Left hindlimb (tissue), 1 donor: ENCODE measurements at places on chromosomes 16 and 17.

- no peak for DNase-seq
Measured at GRCh38 chr17:78840530-78840779, 159 bp downstream of the USP36 start.

- no peak for DNase-seq
Measured at GRCh38 chr16:49049191-49049590, 232.4 kb downstream of the CBLN1 start.

- DNase-seq, result no peak
Measured at GRCh38 chr16:50901062-50901461, 159.2 kb downstream of the CYLD start.

DNA sequence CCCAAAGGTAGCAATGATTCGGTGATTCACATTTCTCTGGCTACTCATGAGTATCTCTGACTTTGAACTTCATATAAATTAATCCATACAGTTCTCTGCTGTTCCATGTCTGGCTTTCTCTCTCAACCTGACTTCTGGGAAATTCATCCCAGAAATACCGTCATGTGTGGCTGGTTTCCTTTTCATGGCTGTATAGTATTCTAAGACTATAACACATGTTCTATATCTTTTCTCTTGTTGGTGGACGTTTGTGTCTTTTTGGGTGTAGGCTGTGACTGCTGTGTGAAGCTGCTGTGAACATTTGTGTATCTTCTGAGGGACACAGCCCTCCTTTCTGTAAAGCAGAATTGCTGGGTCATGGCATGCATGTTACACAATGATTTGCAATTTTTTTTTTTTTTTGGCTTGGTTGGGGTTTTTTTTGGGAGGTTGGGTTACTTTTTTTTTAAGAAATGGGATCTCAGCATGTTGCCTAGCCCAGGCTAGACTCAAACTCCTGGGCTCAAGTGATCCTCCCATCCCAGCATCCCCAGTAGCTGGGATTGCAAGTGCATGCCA, 6.3 kb downstream of the TTYH2 start:
- no peak for DNase-seq

DNA sequence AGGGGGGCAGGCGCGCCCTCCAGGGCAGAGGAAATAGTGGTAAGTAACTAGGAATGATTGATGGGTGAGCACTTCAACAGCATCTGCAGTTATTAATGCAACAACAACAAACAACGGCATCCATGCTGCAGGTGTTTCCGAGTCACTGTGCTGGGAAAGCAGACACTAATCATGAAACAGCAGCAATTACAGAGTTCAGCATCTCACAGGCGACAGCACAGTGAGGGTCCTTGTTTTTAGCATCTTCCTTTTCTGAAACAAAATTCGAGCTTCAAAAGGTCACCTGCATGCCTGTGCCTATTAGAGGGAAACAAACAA, 191.9 kb downstream of the SLC39A11 start:
- no peak for DNase-seq

DNA sequence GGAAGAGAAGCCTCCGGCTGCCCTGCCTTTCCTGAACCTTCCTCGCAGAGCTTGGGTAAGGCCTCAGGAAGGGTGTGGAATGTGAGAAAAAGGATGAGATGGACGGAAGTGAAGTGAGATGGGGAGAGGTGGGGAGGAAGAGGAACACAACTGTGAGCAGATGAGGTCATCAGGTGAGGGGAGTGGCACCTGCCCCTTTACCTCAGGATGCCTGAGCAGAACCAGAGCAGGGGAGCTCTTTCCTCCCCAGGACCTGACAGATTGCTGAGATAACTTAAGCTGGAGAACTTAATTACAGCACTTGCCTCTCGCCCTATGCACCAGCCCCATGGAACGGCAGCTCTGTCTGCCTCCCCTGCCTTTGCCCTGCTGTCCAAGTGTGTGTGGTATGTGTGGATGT, 29.8 kb downstream of the TMEM132E start:
- no peak for DNase-seq

GRCh38 chr17:60134396-60135150, 15.2 kb upstream of the CA4 start:
- peak; percentile 23 for DNase-seq

DNA sequence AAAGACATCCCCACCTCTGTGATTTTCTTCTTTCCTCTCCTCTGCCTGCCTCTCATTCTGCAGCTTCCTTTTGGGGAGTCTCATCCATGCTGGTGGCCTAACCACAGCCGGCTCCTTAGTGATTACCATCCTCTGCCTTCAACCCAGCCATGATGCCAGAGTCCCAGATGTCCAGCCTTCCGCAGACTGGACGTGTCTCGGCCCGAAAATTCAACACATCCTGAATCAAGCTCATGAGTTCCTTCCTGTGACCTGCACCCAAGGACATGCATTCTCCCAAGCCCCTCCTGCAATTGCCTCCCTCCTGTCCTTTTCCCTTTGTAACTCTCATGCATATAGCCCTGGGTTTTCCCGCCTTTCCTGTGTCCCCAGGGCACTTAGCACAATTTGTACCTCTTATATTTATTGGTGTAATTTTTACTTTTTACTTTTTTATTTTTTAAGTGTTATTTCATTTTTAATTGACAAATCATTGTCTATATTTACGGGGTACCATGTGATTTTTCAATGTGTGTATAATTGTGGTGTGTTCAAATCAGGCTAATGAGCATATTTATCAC, 1.2 kb upstream of the SLC13A5 start:
- no peak for DNase-seq

DNA sequence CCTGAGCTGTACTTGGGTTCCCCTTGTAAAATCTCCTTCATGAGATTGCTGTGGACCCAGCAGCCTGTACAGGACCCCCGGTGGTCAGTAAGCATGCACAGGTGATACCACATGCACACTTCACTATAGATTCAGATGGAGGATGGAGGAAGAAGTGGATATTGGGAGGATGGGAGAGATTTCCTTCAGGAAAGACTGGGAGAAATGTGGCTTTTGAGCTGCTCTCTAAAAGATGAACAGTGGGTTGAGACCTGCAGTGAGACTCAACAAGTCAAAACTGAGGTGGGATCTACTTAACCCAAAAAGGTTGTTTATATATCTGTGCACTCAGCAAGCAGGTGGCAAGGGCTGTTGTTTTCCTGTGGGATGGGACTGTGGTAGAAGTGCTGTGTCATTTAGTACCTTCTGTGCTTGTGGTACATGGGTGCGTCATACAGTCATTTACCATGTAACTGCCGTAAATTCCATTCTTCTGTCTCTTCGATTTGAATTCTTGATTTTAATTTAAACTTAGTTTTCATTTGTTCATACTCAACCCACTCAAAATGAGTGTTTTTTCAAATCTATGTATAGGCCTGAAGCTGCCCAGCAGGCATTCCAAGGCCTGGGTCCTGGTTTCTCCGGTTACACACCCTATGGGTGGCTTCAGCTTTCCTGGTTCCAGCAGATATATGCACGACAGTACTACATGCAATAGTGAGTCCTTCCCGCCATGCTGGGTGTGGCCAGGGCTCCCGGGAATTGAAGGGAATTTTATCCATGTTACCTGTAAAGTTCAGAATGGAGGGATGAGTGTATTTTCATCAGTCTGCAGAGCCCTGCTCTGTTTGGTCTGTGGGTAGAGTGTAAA, 6.9 kb downstream of the HERPUD1 start:
- no peak for DNase-seq

DNA sequence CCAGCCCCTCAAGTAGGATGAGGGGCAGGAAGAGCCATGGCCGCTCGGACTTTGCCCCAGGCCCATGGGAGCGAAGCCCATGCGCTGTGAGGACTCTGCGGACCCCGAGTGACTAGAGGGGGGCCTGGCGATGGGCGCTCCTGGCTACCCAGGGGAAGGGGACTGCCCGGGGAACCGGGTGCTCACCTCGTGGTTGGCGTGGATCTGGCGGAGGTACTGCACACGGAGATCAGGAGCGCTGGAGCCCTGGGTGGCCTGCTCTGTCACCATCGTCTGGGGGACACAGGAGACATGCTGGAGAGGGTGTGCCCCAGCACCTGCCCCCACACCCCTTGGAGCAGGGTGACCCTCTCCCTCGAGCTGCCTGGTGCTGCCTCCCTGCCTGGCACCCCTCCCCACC, 11.0 kb downstream of the FAAP100 start:
- no peak for DNase-seq

DNA sequence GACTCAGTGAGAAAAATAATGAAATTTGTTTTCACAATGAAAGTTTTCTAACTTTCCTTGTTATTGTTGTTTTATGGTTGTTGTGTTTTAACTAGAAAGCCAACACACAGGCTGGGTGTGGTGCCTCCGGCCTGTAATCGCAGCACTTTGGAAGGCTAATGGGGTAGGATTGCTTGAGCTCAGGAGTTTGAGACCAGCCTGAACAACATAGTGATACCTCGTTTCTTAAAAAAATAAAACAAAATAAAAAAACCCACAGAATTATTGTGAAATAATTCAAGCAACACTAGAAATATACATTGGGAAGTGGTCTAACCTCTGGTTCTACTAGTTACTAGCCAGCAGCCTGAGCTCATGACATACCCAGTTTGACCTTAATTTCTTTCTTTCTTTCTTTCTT, 630 bp downstream of the MILR1 start:
- no peak for DNase-seq

- peak; percentile 57 for DNase-seq
Measured at GRCh38 chr16:86498671-86499439, 11.5 kb upstream of the FOXF1 start.

DNA sequence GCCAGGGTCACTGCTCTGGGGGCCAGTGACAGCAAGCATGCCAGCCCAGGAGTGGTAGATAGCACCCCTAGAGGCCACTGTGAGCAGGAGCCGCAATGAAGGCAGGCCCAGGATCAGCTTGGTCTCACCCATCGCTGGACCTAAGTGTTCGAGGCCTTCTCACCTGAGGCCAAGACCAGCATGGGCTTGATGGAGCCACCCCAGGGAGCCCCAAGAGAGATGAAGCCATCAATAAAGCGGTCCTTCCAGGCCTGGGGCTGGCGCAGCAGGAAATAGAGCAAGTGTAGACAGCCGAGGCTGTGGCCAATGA, 1.8 kb downstream of the LCAT start:
- DNase-seq, result no peak

- no peak for DNase-seq
Measured at GRCh38 chr16:61763991-61764390, 272.2 kb downstream of the CDH8 start.

GRCh38 chr17:75241143-75241430, 20.3 kb downstream of the GGA3 start:
- DNase-seq, result no peak

GRCh38 chr16:14337303-14338191, 266.4 kb downstream of the MRTFB start:
- DNase-seq, result peak; percentile 45

GRCh38 chr16:2056681-2057407, 9.1 kb downstream of the TSC2 start:
- no peak for DNase-seq

- no peak for DNase-seq
Measured at GRCh38 chr17:67974185-67974584, 22.1 kb downstream of the C17orf58 start.

- no peak for DNase-seq
Measured at GRCh38 chr16:67394155-67395104, 1.1 kb upstream of the TPPP3 start.

GRCh38 chr16:86052115-86052670, 153.2 kb downstream of the IRF8 start:
- DNase-seq, result peak; percentile 16

- no peak for DNase-seq
Measured at GRCh38 chr17:65181237-65182061, 44.3 kb downstream of the RGS9 start.

- DNase-seq, result no peak
Measured at GRCh38 chr16:86707171-86707570, 128.8 kb downstream of the FOXL1 start.

DNA sequence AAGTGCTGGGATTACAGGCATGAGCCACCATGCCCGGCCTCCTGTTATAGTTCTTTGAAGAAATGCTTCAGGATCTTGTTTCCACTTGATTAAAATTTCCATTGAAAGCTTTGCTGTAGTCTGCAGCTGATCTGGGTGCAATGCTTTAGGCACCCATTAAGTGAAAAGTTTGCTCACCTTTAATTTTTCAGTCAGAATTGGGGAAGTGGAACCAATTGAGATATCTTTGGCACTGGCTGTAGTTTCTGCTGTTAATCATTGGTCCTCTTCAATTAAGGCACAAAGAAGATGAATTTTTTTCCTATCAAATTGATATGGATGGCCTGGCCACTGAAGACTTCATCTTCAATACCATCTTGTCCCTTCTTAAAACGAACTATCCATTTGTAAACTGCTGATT, 336.1 kb upstream of the TBX2 start:
- no peak for DNase-seq

DNA sequence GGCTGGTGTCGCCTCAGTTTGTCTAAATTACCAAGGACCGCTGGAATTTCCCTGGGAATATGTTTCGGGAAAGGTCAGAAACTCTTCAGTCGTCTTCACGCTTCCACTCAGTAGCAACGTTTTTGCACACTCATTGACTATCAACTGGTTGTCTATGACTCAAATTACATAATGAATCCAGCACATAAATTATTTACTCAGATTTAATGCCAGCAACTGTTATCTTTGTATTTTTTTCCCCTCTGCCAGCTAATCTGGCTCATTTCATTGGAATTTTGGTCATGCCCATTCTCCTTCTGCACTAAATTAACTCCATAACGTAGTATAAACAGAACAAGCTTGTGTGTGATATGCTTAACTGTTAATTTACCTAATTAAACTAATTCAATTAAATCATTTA, 372.7 kb upstream of the ZFHX3 start:
- DNase-seq, result no peak
